Nucleus accumbens (tissue), 56 donors: ENCODE measurements at places on chromosomes 13 and 19.
A peak's percentile ranks its signal among the peaks of the same experiment; 100 is the strongest.

DNA sequence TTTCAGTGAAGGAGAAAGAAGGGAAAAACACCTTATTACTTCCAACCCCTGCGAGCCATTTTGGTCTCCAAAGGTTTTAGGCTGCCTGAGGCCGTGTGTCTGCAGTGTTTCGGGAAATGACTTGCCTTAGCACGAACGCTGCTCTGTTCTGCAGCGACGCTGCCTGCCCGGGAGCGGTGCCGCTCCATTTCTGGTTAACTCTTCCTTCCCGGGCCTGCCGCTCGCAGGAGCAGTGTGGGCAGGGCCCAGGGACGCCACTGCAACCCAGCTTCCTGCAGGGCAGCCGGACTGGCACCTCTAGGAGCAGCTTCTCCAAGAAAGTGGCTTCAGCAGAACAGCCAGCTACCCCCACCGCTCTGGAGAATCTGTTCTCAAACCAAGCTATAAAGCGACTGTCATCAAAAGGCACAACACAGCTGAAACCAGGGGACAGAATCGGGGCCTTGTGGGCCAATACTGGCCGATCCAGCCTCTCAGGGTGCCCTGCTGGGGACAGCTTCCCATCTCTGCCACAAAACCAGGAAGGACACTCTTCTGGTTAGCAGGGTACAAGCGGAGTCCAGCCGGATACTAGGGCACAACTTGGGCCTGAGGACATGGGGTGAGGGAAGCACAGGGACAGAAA lies 72.2 kb downstream of the KCTD15 start:
- DNase-seq: no peak

DNA sequence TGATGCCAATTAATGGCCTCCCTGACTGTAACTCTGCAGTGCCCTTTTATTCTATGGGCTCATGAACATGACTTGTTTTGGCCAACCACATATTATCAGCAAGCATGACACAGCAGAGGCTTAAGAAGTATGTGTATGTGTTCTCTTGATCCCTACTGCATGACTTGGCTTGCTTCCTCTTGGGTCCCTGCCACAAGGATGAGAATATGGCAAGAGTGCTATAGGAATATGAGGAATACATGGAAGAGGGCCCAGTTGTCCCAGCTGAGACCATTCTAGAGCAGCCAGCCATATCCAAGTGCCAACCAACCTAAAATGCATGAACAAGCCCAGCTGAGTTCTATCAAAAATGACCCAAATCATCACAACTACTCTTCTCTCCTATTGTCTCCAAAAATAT lies 576.7 kb upstream of the PCDH9 start:
- no peak for DNase-seq

DNA sequence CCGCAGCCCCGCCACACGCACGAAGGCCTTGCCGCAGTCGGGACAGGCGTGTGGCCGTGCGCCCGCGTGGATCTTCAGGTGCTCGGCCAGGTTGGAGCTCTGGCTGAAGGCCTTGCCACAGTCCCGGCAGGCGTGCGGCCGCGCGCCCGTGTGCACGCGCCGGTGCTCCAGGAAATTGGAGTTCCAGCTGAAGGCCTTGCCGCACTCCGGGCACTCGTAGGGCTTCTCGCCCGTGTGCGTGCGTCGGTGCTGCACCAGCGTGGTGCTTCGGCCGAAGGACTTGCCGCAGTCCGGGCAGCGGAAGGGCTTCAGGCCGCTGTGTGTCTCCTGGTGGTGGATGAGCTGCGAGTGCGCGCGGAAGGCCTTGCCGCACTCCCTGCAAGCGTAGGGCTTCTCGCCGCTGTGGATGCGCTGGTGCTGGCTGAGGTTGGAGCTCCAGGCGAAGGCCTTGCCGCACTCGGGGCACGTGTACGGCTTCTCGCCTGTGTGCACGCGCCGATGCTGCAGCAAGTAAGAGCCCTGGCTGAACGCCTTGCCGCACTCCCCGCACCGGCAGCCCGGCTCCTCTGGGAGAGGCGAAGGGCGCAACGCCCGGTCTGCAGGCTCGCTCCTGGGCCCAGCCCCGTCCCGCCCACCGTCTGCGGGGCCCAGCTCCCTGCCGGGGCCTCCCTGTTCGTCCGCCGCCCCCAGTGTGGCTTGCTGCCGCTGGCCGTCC lies 3.6 kb upstream of the A1BG start:
- no peak for DNase-seq

DNA sequence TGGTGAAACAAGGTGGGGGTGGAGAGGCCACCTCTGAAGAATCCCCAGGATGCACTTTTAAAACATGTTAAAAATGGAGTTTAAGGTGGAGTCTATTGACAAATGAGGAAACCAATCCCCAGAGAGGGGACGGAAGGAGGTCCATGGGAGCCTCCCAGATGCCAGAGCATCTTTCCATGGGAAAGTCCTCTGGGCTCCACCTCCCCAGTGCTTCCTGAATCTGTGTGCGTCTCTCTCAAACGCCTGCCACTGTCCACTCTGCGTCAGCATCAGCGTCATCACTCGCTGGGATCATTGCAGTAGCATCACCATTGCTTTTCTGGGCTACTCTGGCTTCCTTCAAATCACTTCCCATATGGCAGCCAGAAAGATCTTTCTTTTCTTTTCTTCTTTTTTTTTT lies 6.2 kb downstream of the GPR4 start:
- no peak for DNase-seq

DNA sequence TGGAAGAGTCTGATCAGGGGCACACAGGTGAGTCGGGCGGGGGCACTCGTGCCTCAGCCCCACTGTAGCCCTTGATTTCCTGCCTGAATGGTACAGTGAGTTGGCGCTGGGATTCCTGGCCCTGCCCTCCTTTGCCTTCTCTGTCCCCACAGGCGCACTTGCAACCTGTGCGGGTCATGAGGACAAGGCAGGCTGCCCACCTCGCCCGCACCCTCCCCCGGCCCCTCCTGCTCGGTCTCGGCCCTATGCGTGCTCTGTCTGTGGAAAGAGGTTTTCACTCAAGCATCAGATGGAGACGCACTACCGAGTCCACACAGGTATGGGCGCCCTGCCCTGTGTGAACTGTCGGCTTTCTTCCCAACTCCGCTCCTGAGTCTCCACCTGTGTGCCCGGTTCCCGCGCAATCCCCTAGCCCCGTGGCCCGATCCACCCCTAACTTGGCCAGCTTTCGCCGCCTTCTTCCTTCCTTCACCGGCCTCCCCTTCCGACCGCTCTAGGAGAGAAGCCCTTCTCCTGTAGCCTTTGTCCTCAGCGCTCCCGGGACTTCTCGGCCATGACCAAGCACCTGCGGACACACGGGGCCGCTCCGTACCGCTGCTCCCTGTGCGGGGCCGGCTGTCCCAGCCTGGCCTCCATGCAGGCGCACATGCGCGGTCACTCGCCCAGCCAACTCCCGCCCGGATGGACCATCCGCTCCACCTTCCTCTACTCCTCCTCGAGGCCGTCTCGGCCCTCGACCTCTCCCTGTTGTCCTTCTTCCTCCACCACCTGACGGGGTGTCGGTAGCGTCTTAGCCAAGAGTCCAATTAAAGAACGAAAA lies 1.6 kb upstream of the KMT2B start:
- DNase-seq: no peak

GRCh38 chr19:29770648-29771047 lies 41.1 kb upstream of the CCNE1 start:
- DNase-seq: no peak

GRCh38 chr13:96053003-96053703 lies at the start of gene UGGT2:
TSS of gene UGGT2 (minus strand) at chr13:96053401. CDS start at chr13:96053312, 89 bp downstream.
- peak; percentile 79 for DNase-seq

DNA sequence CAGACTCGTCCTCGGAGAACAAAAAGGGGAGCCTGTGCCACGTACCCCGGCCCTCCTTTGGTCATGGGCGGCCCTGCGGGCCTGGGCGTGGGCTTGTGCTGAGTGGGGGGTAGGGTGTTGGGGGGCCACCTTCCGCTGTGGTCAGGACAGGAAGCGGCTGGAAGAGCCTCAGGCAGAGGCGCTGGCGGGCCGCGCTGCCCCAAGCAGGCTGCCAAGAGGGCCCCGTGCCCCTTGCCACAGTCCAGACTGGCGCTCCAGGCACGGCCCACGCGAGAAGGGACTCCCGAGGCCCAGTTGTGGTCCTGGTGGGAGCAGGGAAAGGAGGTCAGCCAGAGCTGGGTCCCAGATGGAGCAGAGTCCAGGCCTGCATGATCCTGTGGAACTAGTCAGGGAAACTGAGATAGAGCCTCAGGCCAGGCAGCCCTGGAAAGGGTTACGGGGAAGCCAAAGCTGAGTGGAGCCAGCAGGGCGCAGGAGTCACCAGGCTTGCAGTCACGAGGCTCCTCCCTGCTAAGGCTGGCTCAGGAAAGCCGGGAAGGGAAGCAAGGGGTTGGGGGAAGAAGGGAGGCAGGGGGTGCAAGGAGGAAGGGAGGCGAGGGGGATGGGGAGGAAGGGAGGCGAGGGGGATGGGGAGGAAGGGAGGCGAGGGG lies 135.0 kb downstream of the CRYL1 start:
- DNase-seq: no peak

GRCh38 chr19:52237197-52237596 lies 32.2 kb upstream of the ZNF766 start:
- DNase-seq: no peak

DNA sequence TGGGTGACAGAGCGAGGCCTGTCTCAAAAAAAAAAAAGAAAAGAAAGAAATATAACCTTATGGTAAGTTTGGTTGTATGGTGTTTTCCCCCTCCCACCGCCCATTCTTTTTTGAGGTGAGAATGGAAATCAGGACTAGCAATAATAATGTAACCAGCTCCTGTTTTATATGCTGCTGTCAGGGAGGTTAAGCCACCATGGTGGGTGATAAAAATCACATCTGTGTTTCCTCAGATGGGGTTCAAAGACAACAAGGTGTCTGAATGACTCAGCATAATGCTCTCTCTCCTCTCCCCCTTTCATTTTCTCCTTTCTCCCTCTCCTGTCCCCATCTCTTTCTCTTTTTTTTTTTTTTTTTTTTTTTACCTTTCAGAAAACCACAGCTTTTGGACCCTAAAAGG lies 28.3 kb upstream of the GARRE1 start:
- DNase-seq: no peak

GRCh38 chr13:31433207-31433606 lies 233.4 kb downstream of the B3GLCT start:
- DNase-seq: no peak

DNA sequence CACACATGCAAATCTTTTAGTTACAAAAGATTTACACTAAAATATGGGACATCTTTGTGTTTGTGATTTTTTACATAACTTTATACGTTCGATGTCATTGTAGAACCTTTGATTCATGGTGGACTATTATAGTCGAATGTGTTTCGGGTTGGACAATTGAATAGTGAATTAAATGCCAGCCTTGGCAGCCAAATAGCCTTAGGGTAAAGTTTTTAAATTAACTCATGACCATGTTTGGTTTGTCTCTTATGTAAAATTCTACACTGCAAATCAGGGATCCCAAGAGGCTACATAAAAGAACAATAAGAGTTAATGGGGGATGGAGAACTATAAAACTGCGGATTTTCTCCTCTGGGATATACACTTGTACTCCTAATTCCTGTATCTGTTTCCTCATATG lies 1735.6 kb upstream of the SPRY2 start:
- no peak for DNase-seq

DNA sequence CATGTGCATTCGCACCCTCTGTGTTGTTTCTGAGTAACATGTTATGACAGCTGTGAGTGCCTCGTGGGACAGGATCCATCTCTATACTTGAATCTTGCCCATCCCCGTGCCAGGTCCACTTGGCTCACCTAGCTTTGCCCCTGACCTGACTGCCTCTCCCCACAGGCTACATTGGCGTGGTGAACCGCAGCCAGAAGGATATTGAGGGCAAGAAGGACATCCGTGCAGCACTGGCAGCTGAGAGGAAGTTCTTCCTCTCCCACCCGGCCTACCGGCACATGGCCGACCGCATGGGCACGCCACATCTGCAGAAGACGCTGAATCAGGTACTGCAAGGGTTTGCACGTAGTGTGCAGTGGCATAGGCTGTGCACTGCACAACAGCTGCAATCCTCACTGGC lies 53.2 kb downstream of the TMED1 start:
- no peak for DNase-seq

DNA sequence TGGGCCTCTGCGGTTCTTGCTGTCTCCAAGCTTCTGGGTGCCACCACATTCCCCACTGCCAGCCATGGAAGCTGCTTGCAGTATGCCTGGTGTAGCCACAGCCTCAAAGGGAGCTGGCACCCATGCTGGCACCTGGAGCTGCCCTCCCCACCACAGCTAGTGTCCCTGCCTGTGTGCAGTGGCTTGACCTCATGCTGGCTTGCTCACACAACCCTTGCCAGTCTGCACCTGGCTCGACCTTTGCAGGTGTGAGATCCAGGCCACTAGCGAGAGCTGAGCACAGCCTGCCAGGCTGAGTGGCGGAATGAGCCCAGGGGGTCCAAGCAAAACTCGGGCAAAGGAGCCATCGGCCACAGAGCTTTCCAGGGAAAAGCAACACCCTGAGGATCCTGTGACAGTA lies 236.7 kb upstream of the CSNK1A1L start:
- DNase-seq: no peak

- DNase-seq: no peak
Observed at GRCh38 chr13:102879793-102880499, 34.1 kb downstream of the ERCC5 start.

DNA sequence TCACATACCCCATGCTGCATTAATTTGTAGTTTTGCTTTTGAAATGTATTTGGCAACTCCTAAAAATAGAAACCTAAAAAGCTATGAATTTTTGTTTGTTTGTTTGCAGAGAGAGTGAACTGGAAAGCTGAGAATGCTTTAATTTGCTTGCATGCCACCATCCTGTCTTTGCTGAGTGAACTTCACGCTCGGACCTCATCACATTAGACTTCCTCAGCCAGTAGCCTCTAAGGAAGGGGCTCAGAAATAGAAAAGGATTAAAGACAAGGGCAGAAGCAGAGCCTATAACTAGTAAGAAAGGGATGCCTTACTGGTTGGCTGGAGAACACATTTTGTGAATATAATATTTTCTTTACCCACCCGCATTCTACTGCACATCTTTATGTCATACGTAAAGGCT lies 275.1 kb downstream of the DCLK1 start:
- no peak for DNase-seq

DNA sequence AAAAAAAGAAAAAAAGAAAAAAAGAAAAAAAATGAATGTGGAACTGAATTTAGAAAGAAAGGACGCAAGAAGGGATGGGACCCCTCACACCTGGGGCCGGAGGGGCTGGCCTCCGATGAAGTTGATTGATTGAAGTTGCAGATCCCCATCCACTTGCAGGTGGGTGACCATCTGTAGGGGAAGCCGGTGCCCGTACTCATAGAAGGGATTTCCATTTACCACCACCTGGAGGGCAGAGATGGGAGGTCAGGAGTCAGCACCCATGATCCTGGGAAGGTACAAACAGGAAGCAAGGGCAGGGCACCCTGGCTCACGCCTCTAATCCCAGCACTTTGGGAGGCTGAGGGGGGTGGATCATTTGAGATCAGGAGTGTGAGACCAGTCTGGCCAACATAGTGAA lies 6.4 kb downstream of the LGALS4 start:
- no peak for DNase-seq
